ENCODE measurements at places on chromosomes 7 and 10.

DNA sequence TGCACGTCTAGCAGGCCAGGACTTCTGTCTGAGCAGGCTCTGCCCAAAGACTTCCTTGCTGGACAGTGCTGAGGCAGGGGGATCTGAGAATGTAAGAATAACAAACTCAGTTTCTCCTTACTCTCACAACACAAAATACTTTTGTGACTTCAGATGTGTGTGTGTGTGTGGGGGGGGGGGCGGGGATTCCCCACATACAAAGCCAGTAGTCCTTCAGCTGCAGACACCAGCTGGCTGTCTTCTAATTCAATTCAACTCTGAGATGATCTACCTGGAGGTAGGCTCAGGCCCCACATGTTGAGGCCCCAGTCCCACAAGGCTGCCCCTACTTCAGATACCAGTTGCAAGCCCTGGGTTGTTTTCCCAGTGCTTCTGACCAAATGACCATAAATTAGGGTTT lies 4.7 kb upstream of the CXCL12 start:
- DNase-seq: no peak

DNA sequence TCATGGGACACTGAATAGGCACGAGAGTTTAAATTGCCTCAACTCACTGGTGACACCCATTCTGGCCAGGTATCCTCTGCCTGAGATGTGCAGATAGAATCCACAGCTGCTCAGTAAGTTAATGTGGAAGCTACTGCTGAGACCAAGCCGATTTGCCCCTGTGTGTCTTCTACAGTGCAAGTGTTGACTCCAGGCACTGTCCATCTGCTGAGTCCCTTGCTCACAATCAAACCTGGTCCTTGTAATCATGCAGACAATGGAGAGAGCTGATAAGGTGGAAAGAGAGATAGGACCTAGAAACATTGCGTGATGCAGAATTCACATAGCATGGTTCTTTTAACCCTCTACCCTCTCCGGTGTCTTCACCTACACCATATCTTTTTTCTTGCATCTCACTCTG lies 101.4 kb downstream of the ITGB8 start:
- DNase-seq: no peak

DNA sequence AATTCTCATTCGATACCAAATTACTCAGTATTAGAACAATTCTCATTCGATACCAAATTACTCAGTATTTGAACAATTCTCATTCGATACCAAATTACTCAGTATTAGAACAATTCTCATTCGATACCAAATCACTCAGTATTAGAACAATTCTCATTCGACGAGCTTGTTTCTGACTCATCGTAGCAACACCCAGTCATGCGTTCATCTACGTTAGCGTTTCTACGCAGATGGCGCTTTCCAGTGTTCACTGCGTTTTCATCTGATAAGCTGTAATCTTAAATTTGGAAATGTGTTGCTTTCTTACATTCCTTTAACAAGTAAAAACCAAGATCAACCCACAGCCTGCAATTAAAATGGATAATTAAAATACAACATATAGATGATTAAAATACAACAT lies 276.3 kb downstream of the ZMYND11 start:
- no peak for DNase-seq

GRCh38 chr10:51800725-51801424 lies 101.5 kb upstream of the CSTF2T start:
- DNase-seq: no peak

GRCh38 chr7:128954150-128954549 lies 16.4 kb downstream of the IRF5 start:
- no peak for DNase-seq

DNA sequence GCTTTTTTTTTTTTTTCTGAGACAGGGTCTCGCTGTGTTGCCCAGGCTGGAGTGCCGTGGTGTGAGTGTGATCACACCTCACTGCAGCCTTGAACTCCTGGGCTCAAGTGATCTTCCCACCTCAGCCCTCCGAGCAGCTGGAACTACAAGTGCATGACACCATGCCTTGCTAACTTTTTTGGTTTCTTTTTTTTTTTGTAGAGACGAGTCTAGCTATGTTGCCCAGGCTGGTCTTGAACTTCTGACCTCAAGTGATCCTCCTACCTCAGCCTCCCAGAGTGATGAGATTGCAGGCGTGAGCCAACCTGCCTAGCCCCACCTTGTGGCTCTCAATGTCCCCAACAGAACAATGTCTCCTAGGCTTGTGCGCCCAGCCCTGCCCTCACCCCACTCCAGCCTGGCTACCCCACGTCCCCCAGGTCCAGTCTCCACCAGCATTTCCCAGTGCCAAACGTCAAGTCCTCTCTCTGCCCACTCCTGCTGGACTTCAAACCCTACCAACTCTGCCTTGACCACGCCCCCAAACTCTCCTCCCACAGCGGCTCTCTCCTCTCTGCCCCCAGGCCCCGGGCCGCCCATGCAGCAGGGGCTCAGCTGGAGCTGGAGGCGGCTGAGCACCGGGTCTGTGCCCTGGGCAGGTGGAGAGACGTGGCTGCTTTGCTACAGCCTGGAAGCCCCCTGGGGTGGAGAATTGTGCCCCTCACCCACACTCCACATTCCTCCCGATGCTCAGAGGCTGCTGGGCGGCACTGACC lies 18.9 kb downstream of the BHLHA15 start:
- DNase-seq: no peak

DNA sequence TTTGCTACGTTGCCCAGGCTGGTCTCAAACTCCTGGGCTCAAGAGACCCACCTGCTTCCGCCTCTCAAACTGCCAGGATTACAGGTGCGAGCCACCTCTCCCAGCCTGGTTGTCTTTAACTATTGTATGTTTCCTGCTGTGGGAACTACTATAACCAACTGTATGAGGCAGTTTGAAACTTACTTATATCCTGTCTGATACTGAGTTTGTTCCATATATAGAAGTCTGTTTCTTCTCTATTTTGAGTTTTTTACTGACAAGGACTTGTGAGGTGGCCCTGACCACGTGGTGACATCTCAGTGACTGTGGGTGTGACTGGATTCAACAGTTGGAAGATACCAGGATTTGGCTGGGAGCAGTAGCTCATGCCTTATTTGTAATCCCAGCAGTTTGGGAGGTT lies 14.2 kb downstream of the FBH1 start:
- DNase-seq: no peak

DNA sequence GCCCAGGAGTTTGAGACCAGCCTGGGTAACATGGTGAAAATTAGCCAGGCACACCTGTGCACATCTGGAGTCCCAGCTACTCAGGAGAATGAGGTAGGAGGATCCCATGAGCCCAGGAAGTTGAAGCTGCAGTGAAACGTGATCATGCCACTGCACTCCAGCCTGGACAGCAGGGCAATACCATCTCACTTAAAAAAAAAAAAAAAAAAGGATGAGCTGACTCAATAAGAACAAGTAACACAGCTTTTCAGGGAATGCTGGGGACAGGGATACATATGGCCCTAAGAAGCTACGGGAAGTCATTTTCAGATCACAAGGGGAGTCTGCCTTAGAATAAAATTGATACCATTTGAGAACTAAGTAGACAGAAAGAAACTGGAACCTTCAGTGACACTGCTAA lies 41.7 kb downstream of the FAM171A1 start:
- no peak for DNase-seq

GRCh38 chr10:107443813-107444212 lies 279.3 kb upstream of the SORCS1 start:
- no peak for DNase-seq

DNA sequence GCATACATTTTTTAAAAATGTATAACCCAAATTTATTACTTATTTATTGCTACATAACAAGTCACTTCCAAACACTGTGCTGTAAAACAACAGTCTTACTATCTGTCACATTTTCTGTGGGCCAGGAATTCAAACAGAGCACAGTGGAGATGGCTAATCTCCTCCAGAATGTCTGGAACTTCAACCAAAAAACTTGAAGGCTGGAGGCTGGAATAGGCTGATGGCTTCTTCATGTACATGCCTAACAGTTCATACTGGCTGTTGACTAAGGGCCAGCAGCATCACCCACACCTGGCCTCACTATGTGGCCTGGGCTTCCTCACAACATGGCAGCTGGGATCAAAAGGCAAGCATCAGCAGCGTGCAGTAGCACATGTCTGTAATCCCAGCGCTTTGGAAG lies 92.4 kb upstream of the KMT2E start:
- no peak for DNase-seq

- no peak for DNase-seq
These were observed 128.9 kb downstream of the MTPAP start for GRCh38 chr10:30219971-30220751.

DNA sequence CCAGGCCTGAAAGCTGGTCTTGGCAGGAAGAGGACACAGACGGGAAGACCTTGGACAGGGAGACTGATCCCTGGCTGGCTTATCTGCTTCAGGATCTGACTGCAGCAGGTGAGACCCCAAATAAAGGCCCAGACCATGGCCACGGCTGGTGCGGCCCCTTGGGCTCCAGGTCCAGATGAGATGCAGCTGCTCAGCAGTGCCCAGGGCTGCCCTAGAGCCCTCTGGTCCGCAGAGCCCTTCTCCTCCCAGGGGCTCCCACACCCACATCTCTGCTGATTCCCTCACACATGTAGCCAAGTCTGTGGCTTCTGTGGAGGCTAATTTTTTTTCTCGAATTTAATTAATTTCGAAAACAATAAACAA lies 46.3 kb downstream of the VIPR2 start:
- DNase-seq: no peak

DNA sequence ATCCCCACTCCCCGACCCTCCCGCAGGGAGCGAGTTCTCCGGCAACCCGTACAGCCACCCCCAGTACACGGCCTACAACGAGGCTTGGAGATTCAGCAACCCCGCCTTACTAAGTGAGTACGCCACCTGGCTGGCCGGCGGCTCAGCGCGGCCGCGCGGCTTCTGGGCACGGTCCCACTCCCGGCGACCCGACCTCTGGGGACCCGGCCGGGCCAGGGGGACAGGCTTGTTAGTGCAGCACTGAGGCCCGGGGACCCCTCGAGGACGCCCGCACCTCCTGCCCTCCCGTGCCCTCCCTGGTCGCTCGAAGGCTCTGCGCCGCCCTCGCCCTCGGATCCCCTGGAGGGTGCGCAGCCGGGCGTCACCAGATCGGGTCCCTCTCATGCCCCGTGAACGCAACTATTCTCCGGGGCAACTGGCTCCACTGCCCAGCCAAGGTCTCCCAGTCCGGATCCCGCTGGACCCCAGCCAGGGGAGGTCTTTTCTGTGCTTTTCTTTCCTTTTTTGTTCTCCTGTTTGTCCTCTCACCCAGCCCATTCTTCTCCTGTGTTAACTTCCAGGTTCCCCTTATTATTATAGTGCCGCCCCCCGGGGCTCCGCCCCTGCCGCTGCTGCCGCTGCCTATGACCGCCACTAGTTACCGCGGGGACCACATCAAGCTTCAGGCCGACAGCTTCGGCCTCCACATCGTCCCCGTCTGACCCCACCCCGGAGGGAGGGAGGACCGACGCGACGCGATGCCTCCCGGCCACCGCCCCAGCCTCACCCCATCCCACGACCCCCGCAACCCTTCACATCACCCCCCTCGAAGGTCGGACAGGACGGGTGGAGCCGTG lies 81.8 kb downstream of the PAX2 start:
- DNase-seq: no peak

DNA sequence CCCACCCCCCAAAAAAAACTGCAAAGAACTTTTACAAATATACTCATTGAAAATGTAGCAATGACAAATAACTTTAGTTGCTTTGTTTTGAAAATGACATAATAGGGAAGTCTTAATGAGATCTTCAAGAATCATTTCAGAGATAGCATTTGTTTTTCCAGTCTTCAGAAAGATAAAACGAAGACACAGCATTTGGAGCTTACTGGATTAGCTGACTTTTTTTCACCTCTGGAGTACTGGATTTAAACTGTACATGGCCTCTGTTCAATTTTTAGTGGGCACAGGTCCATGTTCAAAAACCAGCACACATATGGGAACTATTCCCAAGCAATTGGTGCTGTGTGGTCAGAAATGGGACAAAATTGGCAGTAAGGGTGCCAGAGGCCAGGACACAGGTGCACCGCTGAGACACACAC lies 3.9 kb downstream of the RAB11FIP2 start:
- DNase-seq: no peak

GRCh38 chr10:84706875-84707274 lies 378.5 kb downstream of the CCSER2 start:
- DNase-seq: no peak

DNA sequence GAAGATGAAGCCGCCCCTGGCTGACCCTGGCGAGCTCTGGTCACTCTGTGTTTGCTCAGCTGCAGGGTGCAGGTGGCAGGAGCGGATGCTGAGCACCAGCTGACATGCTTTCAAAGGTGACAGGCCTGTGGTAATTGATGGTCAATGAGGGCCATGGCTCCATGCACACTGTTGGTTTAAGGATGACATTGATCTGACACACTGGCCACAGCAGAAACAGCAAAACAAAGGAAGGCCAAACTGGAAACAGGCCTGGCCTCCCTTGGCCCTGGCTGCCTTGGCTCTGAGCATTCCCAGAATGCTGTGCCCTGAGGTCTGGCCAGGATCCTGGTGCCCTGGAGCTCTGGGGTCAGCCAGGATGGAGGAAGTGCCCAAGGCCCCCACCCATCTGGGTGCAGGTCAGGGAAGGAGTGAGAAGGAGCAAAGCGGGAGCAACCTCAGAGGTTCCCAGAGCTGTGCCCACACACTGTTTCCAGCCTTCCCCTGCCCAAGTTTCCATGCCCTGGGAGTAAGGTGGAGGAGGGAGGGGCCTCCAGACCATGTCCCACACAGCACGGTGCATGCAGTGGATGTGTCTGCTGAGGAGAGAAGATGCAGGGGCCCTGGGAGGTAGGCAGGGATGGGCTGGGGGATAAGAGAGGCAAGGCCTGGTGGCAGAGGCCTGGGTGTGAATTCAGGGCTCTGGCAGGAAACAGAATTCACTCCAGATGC lies 302.2 kb downstream of the RPS24 start:
- no peak for DNase-seq

- no peak for DNase-seq
These were observed 345.2 kb upstream of the C7orf33 start for GRCh38 chr7:148245381-148245780.

DNA sequence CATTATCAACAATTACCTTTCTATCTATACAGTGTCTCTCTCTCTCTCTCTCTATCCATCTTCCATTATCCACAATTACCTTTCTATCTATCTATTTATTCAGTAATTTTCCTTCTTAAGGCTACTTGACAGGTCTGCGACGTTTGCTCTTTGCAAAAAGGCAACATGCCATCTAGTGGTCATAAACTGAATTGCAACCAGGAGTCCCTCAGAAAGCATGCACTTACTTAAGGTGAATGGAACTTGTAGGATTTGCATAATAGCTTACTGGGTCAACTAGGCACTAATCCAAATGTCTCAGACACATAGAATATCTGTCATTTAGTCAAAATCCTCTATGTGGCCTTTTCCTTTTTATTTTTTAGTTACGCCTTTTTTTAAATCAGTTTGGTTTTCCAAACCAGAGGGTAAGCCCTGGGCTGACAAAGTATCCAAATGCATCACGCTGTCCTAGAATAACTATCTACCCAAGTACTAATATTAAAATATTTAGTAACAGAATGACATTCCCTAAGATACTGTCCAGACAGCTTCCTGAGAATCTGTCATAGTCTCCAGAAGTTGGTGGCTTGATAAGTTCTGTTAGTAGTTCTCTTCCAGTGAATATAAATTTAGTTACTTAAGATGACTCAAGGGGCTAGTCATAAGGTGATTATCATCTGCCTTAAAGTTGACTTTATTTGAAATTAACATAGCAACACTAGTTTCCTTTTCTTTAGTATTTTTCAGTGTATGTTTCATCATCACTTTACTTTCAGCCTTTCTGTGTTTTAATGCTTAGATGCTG lies 208.3 kb downstream of the PPP1R3A start:
- DNase-seq: peak; percentile 70

GRCh38 chr10:106082865-106083264 lies 1081.6 kb downstream of the SORCS1 start:
- no peak for DNase-seq
